Aorta (tissue), 5 donors: ENCODE measurements at places on chromosomes 3 and 15.

DNA sequence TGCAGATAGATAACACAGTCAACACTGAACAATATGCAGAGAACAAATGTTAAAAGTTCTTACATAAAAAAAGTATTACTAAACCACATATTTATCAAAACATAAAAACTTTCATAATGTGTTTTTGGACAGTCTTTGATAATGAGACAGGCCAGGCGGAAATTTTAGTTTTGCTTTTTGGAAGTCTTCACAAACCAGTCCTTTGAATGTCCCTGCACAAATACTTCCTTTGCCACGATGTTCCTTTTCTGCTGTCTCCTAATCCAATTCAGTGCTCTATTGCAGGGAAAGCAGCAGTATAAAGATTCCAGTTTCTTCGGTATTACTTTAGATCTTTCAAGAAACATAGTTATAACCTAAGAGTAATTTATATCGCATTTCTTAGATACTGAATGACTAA lies 135.9 kb downstream of the TBL1XR1 start:
- no peak for DNase-seq
- H3K36me3 ChIP-seq, result no peaks in the 10 kb centered on the region
- no peak overlapping the region for H3K27ac ChIP-seq
- no peak overlapping the region for H3K4me3 ChIP-seq
- H3K27me3 ChIP-seq, result no peaks in the 10 kb centered on the region

GRCh38 chr3:71478568-71478967 lies 105.0 kb downstream of the FOXP1 start:
- H3K27me3 ChIP-seq, result no peaks in the 10 kb centered on the region
- H3K4me3 ChIP-seq, result no peak overlapping the region
- no peaks in the 10 kb centered on the region for H3K4me1 ChIP-seq

GRCh38 chr3:149872589-149872988 lies 59.6 kb downstream of the RNF13 start:
- H3K27ac ChIP-seq, result no peak overlapping the region
- DNase-seq, result no peak
- H3K36me3 ChIP-seq, result no peaks in the 10 kb centered on the region

GRCh38 chr15:41950489-41950888 lies 21.9 kb downstream of the EHD4 start:
- peaks cover 1% of the 10 kb centered on the region for H3K36me3 ChIP-seq
- H3K27me3 ChIP-seq, result no peaks in the 10 kb centered on the region
- no peak for DNase-seq
- peaks cover 3% of the 10 kb centered on the region for H3K4me1 ChIP-seq

DNA sequence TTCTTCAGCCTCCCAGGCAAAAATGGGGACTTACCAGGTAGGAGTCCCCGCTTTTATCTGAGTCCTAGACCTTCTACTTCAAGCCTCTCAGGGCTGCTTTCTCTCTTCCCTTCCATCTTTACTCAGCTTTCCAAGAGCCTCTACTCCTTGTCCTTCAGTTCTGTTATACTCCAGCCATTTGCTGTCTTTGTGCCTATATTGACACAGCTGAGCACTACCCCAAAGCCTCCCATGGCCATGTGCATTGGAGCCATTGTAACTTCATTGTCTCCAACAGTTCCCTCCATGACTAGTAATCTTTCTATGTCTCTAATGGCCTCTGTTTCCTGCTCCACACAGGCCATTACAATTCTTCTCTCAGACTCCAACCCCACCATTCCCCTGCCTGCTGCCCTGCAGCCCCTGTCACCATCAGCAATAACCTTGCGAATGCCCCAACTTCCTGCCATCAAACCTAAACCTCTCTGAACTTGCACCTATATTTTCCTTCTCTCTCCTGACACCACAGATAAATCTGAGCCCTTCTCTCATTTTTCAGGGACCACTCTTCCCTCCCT lies 77.9 kb upstream of the ADPGK start:
- H3K27ac ChIP-seq, result no peak overlapping the region
- H3K27me3 ChIP-seq, result no peaks in the 10 kb centered on the region
- no peak overlapping the region for H3K4me3 ChIP-seq
- H3K4me1 ChIP-seq, result no peaks in the 10 kb centered on the region
- H3K36me3 ChIP-seq, result no peaks in the 10 kb centered on the region

- peaks cover 11% of the 10 kb centered on the region for H3K4me1 ChIP-seq
- H3K27me3 ChIP-seq, result no peaks in the 10 kb centered on the region
- H3K27ac ChIP-seq, result peak overlapping the region; percentile 41
- no peak overlapping the region for H3K4me3 ChIP-seq
These were observed 53.5 kb downstream of the WWTR1 start for GRCh38 chr3:149604125-149604875.

GRCh38 chr15:76312540-76313174 lies 1.4 kb upstream of the ETFA start:
- no peak overlapping the region for H3K27ac ChIP-seq
- no peak overlapping the region for H3K4me3 ChIP-seq
- H3K36me3 ChIP-seq, result no peaks in the 10 kb centered on the region
- H3K27me3 ChIP-seq, result no peaks in the 10 kb centered on the region
- H3K4me1 ChIP-seq, result no peaks in the 10 kb centered on the region
- no peak for DNase-seq

- H3K27ac ChIP-seq, result no peak overlapping the region
- no peak for DNase-seq
- H3K4me3 ChIP-seq, result no peak overlapping the region
- no peaks in the 10 kb centered on the region for H3K27me3 ChIP-seq
These were observed 24.5 kb downstream of the C15orf39 start for GRCh38 chr15:75225951-75226732.

- no peaks in the 10 kb centered on the region for H3K27me3 ChIP-seq
- no peak overlapping the region for H3K4me3 ChIP-seq
- no peak overlapping the region for H3K27ac ChIP-seq
- no peaks in the 10 kb centered on the region for H3K36me3 ChIP-seq
These were observed 185.2 kb downstream of the SHOX2 start for GRCh38 chr3:157920822-157921700.

DNA sequence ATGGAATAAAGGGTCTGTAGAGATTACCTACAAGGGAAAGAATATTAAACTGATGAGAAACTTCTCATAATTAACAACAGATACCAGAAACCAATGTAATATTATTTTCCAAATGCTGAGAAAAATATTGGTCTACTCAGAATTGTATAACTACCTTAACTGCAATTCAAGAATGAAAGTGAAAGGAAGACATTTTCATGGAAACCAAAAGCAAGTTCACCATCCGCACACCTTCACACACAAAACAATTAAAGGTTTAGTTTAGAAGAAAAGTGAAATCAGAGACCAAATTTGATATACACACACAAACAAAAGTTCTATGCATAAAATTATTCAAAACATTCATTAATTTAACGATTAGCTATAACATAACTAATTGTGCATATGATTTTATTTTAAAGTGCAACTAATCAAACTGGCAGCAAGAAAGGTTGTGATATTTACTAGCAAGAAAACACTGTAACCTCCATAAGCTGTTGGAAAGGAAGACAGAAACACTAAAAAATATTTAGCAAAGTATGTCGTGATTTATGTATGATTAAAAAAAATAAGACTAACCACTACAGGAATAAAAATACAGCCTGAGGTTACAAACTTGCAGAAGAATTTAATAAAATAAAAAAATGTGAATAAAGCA lies 395.5 kb downstream of the FGF12 start:
- DNase-seq, result no peak
- no peaks in the 10 kb centered on the region for H3K4me1 ChIP-seq
- no peaks in the 10 kb centered on the region for H3K36me3 ChIP-seq
- no peak overlapping the region for H3K4me3 ChIP-seq
- H3K27ac ChIP-seq, result no peak overlapping the region
- H3K27me3 ChIP-seq, result no peaks in the 10 kb centered on the region

DNA sequence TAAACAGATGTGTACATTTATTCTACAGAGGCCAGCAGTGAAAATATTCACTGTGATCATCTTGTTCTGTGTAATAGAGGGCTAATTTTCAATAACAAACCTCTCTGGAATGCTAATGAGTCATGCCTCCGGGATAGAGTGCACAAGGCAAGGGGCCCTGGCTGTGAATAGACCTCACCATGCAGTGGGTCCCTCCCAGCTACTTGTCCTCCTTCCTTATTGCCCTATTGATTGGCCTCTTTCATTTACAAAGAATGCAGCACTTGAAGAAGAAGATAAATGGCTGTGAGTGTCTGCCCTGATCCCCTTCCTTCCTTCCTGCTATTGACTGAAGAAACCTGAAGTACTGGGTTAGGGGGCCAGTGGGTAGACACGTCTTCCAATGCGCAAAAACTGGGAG lies 436.3 kb downstream of the WDR72 start:
- no peak for DNase-seq
- peaks cover 3% of the 10 kb centered on the region for H3K27me3 ChIP-seq
- H3K36me3 ChIP-seq, result no peaks in the 10 kb centered on the region
- no peaks in the 10 kb centered on the region for H3K4me1 ChIP-seq
- no peak overlapping the region for H3K4me3 ChIP-seq
- no peak overlapping the region for H3K27ac ChIP-seq

GRCh38 chr3:119660474-119661440 lies at the start of gene POPDC2:
POPDC2 (minus strand) TSS chr3:119660589; CDS start chr3:119660423, 166 bp downstream.
- DNase-seq, result peak; percentile 57
- H3K27me3 ChIP-seq, result no peaks in the 10 kb centered on the region
- peaks cover 3% of the 10 kb centered on the region for H3K4me1 ChIP-seq
- H3K27ac ChIP-seq, result no peak within 1 kb of the TSS
- no peaks in the 10 kb centered on the region for H3K36me3 ChIP-seq

GRCh38 chr3:151037746-151038477 lies 47.6 kb upstream of the MED12L start:
- no peaks in the 10 kb centered on the region for H3K4me1 ChIP-seq
- no peak overlapping the region for H3K27ac ChIP-seq
- no peaks in the 10 kb centered on the region for H3K27me3 ChIP-seq
- H3K4me3 ChIP-seq, result no peak overlapping the region
- peak; percentile 65 for DNase-seq

- no peaks in the 10 kb centered on the region for H3K4me1 ChIP-seq
- no peak overlapping the region for H3K4me3 ChIP-seq
- DNase-seq, result no peak
- no peak overlapping the region for H3K27ac ChIP-seq
These were observed 292.6 kb upstream of the DPH6 start for GRCh38 chr15:35838424-35839111.

- DNase-seq, result no peak
- no peaks in the 10 kb centered on the region for H3K27me3 ChIP-seq
- no peaks in the 10 kb centered on the region for H3K4me1 ChIP-seq
- H3K4me3 ChIP-seq, result no peak overlapping the region
- no peak overlapping the region for H3K27ac ChIP-seq
- H3K36me3 ChIP-seq, result no peaks in the 10 kb centered on the region
These were observed 119.5 kb downstream of the TMEM108 start for GRCh38 chr3:133157716-133158115.

DNA sequence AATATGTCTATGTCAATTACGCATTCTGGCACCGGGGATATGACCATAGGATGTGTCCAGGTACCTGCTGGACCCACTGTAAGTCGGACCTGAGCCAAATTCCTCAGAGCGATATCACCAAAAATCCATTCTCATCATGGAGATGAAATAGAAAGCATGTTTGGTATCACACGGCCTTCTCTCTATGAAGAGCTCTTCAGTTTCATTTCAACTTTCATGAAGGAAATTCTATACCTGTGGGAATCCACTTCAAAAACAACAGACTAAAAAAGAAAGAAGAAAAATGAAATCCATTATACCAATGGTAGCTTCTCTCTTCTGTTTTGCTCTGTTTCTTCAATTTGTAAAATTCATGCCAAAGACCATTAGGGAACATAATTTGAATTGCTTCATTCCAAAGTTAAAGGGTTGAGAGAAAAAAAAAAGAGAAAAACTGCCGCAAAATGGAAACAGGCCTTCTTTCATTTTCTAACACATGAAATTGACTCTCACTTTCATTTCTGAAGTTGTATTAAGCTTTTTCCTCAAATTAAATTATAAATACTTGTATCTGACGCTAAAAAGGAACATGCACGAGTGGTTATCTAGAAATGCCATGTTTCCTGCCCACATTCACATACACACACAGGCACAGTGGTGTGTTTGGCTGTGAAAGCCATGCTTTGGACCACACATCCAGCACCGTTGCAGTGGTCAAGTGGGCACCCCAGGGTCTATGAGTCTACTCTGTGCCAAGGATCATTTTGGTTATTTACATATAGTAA lies 46.9 kb upstream of the DIPK2A start:
- DNase-seq, result no peak
- no peaks in the 10 kb centered on the region for H3K36me3 ChIP-seq
- H3K4me3 ChIP-seq, result no peak overlapping the region
- no peaks in the 10 kb centered on the region for H3K4me1 ChIP-seq

DNA sequence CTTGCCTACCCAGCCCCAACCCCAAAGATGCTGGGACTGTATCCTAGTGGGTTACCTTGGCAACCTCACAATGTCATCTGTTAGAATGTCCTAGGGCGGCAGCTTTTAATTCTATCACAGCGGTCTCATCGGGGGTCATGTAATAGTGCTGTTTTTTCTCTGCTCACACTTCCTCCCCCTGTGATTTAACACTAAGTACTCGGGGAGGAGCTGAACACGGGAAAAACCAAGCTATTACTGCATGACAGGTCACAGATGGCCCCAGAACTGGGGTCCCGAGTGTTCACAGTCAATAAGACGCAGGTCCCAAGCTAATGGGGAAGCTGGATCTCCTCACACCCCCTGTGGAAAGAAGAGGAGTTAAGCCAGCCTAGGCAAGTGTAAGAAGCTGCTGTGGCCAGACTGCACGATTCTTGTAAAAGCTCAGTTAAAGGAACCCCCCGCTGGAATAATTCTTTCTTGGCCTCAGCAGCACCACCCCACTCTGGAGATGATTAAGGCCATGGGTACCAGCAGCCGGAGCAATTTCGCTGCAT lies 2.5 kb upstream of the RFTN1 start:
- H3K4me1 ChIP-seq, result no peaks in the 10 kb centered on the region
- H3K27me3 ChIP-seq, result no peaks in the 10 kb centered on the region
- no peaks in the 10 kb centered on the region for H3K36me3 ChIP-seq
- no peak for DNase-seq

- H3K27ac ChIP-seq, result no peak overlapping the region
- no peaks in the 10 kb centered on the region for H3K36me3 ChIP-seq
- H3K27me3 ChIP-seq, result no peaks in the 10 kb centered on the region
- no peaks in the 10 kb centered on the region for H3K4me1 ChIP-seq
- no peak overlapping the region for H3K4me3 ChIP-seq
- no peak for DNase-seq
These were observed 39.2 kb upstream of the TGFBR2 start for GRCh38 chr3:30567139-30567753.

GRCh38 chr3:136752422-136753325 lies 496 bp upstream of the STAG1 start:
- H3K27me3 ChIP-seq, result no peaks in the 10 kb centered on the region
- H3K4me3 ChIP-seq, result peak overlapping the region; percentile 35
- peak; percentile 100 for DNase-seq

DNA sequence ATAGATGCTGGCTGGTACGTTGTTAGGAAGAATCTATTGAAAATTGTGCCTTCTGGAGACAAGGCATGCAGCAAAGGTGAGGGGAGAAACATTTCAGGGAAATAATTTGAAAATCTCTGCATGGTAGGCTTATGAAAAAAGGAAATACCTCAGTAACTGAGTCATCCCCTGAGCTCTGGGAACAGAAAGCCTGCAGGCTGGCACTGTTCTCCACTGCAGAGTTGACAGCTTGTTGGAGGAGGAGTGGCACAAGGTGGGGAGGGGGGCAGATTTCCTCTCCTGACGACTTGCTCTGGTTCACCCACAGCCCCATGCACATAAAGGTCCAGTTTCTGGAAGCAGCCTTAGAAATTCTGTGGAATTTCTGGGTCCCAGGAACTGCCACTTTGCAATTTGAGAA lies 179.4 kb downstream of the ABHD5 start:
- DNase-seq, result peak; percentile 75
- H3K27me3 ChIP-seq, result no peaks in the 10 kb centered on the region
- no peak overlapping the region for H3K4me3 ChIP-seq
